ENCODE measurements at places on chromosomes 12 and 14.

- DNase-seq, result no peak
Measured at GRCh38 chr12:6547566-6547965, 8.3 kb downstream of the IFFO1 start.

DNA sequence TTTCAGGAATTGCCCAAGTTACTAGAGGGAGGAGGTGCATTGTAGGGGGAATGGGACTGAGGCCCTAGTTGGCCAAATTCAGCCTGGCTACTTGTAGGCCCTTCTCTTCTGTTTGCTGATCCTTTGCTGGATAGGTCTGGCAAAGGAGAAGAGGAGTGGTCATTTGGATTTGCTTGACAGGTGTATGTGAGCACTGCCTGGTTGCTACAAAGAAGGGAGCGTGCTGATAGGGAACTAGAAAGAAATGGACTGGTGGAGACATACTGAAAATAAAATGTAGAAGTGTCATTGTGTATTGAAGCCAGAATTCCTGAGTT is 3.6 kb downstream of the PSMA6 start:
- DNase-seq, result no peak

DNA sequence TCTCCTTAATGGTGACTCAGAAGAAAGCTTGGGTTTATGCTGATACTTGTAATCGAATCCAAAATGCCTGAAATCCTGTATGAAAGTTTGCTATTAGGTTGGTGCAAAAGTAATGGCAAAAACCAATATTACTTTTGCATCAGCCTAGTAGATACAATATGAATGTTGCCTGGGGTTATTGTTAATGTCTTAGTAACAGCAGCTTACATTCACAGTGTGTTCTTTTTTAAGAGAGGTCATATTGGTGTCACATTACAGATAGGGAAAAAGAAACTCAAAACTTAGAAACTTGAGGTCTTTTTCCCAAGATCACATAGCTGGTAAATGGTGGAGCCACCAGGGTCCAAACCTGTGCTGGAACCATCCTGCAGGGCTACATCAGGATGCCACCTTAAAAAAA is 25.2 kb downstream of the SRGAP1 start:
- DNase-seq, result no peak

GRCh38 chr14:73782623-73783022 is 68.4 kb upstream of the PNMA1 start:
- DNase-seq, result no peak

GRCh38 chr14:27389402-27389801 is 791.6 kb upstream of the NOVA1 start:
- DNase-seq, result no peak

DNA sequence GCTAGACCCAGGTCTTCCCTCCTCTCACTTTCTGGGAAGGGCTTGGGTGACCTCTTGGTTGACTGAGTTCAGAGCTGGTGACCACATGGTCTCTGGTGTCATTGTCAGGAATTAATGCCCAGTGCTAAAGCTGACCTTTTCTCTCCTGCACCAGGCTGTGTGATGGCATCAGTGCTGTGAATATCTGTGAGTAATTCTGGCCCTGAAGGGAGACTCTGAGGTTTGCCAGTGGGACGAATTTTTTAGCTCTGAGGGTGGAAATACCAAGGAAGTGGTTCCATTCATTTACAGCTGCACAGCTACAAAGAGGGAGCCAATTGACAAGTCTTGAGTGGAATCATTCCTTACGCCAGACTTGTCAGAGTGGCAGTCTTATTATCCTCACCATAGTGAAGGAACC is 6.2 kb upstream of the KRT86 start:
- DNase-seq, result no peak

DNA sequence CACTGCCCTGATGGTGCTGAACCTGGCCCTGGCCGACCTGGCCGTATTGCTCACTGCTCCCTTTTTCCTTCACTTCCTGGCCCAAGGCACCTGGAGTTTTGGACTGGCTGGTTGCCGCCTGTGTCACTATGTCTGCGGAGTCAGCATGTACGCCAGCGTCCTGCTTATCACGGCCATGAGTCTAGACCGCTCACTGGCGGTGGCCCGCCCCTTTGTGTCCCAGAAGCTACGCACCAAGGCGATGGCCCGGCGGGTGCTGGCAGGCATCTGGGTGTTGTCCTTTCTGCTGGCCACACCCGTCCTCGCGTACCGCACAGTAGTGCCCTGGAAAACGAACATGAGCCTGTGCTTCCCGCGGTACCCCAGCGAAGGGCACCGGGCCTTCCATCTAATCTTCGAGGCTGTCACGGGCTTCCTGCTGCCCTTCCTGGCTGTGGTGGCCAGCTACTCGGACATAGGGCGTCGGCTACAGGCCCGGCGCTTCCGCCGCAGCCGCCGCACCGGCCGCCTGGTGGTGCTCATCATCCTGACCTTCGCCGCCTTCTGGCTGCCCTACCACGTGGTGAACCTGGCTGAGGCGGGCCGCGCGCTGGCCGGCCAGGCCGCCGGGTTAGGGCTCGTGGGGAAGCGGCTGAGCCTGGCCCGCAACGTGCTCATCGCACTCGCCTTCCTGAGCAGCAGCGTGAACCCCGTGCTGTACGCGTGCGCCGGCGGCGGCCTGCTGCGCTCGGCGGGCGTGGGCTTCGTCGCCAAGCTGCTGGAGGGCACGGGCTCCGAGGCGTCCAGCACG is 4.7 kb downstream of the LTB4R start:
- no peak for DNase-seq

DNA sequence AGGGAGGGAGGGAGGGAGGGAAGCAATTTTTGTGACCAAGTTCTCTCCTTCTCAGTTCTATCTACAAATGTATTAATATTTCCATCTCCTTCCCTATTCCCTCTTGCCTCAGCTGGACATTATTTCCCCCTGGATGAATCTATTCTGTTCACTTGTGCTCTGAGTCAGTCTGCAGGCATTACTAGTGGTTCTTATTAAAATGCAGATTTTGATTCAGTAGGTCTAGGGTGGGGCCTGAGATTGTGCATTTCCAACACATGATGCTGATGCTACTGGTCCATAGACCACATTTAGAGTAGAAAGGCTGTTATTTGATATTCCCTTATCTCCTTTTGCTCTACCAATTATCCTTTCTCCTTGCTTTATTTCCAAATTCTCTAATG is 40.1 kb upstream of the YAF2 start:
- no peak for DNase-seq

DNA sequence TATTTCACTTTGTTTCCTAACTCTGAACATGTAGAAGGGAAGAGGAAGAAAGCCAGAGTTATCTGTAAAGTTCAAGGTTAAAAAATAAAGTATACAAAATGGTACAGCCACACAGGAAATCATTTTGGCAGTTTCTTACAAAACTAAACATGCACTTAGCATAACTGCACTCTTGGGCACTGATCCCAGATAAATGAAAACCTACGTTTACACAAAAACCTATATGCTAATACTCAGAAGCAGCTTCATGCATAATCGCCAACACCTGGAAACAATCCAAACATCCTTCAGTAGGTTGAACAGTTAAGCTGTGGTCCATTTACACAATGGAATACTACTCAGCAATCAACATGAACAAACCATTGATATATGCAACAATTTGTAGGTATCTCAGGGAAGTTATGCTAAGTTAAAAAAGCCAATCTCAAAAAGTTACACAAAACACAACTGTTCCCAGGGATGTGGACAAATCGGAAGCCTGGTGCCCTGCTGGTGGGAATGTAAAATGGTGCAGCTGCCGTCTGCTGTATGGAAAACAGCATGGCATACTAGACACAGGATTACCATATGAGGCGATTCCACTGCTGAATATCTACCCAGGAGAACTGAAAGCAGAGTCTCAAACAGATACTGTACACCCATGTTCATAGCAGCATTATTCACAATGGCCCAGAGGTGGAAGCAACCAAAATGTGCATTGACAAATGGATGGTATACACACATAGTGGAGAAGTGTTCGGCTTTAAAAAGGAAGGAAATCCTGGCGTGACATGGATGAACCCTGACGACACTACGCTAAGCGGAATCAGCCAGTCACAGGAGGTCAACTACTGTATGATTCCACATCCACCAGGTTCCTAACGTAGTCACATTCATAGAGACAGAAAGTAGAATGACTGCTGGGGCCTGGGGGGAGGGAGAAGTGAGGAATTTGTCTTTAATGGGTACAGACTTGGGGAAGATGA is 37.7 kb downstream of the NRDE2 start:
- no peak for DNase-seq

GRCh38 chr12:95623554-95624170 is 72.4 kb upstream of the USP44 start:
- DNase-seq, result peak; percentile 55

GRCh38 chr14:24172261-24172860 is 481 bp downstream of the REC8 start:
- DNase-seq, result no peak

- DNase-seq, result no peak
Measured at GRCh38 chr12:124498275-124499189, 68.9 kb downstream of the NCOR2 start.

GRCh38 chr14:53192052-53192760 is 39.1 kb upstream of the DDHD1 start:
- no peak for DNase-seq

DNA sequence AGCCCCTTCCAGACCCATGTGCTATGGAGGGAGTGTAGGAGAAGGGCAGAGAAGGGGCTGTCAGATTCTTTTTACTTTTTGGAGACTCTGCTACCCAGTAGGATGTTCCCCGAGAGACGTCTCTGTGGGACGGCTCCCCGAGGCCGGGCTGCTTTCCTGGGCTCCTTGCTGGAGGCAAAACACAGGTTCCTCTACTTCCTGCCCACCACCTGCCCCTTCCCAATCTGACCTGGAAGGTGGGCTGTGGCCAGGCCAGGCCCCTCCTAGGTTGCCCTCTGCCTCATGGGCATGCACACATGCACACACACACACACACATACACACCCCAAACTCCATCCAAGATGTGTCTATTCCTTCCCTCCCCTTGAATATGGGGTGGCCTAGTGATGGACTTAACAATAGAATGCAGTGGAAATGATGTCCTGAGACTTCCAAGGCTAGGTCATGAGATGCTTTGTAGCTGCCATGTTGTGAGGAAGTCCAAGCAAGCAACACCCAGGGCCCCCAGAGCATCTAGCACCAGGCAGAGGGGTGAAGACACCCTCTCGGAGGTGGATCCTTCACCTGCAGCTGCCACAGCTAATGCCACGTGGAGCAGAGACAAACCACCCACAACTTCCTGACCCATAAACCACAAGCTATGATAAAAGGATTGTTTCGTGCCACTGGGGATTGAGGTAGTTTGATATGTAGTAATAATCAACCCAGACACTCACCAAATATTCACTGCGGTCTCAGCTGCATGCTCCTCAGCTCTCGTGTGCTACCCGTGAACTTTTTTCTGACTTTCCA is 1.6 kb upstream of the ASB2 start:
- no peak for DNase-seq

DNA sequence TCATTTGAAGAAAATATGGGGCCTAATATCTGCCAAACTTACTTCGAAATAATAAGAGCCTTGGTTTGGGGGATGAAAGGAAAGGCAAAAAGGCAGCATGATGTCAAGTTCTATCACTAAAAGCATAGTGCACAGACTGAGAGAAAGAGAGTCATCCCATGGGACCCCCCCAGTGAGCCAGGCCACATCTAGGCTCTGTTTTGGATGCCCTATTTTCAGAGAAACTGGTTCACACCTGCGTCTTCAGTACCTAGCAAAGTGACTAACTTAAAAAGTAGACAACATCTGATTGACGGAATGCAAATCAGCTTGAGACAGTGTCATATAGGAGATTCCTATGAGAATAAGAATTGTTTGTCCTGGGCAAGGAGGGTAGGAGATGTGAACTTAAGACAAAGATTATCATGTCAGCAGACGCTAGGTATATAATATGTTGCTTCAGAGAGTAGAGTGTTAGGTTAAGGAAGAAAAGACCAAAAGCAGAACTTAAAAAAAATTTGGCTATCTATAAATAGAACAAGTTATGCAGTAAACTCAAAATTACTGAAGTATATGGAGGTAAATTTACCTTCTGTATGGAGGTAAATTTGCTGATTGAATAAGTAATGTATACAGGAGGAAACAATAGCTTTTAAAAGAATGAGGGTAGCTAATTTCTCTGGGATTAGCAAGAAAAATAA is 148.2 kb downstream of the SLC41A2 start:
- DNase-seq, result no peak

DNA sequence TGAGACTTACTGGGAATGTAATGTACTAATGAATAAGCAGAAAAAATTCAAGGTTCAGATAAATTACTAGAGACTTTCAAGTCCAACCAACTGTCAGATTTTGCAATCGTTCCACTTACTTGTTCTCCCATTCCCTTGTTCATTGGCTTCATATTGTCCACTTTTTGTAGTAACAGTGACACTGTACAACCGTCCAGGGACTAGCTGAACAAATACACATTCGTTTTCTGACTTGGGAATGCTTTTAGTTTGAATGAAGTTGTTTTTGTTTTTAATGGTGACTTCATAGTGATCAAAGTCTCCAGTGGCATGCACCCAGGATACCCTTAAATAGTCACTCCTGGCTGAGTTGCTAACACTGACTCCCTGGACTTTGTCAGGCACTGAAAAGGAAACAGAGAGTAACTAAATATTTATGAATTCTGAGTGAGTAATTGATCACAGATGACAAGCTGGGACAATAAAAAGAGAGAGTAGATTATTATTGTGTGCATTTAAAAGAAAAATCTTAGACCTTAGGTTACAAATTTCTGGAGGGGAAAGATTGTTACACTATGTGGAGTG is 65.4 kb downstream of the PTPRB start:
- no peak for DNase-seq

- no peak for DNase-seq
Measured at GRCh38 chr14:45249856-45250575, 3.0 kb downstream of the MIS18BP1 start.

- no peak for DNase-seq
Measured at GRCh38 chr14:61560323-61560722, 135.0 kb upstream of the HIF1A start.

- DNase-seq, result peak; percentile 81
Measured at GRCh38 chr12:57111031-57111734, at the start of gene STAT6. Gene STAT6, minus strand, starts transcription at chr12:57111362. Its CDS starts 3,084 bp downstream, at chr12:57108278.

- DNase-seq, result no peak
Measured at GRCh38 chr14:35725930-35726329, 83.2 kb downstream of the RALGAPA1 start.

- no peak for DNase-seq
Measured at GRCh38 chr14:63268771-63269170, 50.0 kb downstream of the GPHB5 start.

DNA sequence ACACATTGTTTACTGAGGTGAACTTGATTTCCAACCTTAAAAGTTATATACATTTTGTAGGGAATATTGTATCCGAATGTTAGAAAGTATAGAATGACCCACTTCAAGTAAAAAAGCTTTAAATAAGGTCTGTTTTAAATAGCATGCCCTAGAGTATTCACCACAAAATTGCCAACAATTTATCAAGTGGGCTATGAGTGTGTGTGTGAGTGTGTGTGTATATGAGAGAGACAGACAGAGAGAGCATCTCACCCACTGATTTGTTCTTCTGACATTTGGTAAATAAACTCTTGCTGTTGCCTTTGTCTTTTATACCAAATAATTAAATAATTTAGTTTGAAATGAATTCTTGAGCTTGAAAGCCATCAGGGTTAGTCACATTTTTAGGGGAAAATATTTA is 29.8 kb upstream of the RAP1B start:
- no peak for DNase-seq

GRCh38 chr12:27583981-27584380 is 60.0 kb downstream of the PPFIBP1 start:
- no peak for DNase-seq

GRCh38 chr12:57341275-57341990 is 89.4 kb downstream of the R3HDM2 start:
- DNase-seq, result no peak

GRCh38 chr14:24804552-24805212 is 170.7 kb upstream of the GZMB start:
- DNase-seq, result no peak

GRCh38 chr12:89334548-89335169 is 17.6 kb downstream of the DUSP6 start:
- no peak for DNase-seq
